Right lobe of liver (tissue), 6 donors: ENCODE measurements at places on chromosomes 11 and 22.

DNA sequence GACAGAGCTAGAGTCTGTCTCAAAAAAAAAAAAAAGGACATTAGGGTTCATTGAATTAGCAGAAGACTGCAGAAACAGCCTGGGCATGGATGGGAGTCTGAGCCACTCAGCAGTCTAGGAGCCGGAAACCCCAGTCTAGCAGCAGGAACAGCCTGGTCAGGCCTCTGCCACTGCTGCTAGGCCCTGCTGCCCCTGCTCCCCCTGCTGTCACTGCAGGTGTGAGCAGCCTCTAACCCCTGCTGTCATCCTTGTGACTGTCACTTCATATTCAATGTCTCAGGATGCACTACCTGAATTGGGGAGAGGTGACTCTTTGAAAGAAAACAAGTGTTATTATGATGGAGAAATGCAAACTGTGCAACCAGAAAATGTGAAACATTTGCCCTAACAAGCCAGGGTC, 7.0 kb upstream of the DDX17 start:
- no peak for DNase-seq

- DNase-seq = no peak
Measured at GRCh38 chr11:33907421-33907820, 15.5 kb upstream of the LMO2 start.

DNA sequence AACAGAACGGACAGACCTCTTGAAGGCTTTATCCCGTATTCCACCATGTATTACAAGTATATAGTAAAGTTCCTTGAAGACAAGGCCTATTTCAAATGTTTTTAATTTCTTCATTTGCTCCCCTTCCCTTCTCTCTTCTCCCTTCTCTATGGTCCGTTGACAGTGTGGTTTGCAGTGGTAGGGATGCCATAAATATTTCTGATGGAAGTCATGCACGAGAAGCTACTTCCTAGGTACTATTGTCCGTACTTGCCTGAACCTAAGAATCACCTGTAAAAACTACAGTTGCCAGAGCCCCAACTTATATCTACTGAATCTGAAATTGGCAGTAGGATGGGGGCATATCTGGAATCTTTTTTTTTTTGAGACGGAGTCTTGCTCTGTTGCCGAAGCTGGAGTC, 2.8 kb downstream of the PISD start:
- no peak for DNase-seq

DNA sequence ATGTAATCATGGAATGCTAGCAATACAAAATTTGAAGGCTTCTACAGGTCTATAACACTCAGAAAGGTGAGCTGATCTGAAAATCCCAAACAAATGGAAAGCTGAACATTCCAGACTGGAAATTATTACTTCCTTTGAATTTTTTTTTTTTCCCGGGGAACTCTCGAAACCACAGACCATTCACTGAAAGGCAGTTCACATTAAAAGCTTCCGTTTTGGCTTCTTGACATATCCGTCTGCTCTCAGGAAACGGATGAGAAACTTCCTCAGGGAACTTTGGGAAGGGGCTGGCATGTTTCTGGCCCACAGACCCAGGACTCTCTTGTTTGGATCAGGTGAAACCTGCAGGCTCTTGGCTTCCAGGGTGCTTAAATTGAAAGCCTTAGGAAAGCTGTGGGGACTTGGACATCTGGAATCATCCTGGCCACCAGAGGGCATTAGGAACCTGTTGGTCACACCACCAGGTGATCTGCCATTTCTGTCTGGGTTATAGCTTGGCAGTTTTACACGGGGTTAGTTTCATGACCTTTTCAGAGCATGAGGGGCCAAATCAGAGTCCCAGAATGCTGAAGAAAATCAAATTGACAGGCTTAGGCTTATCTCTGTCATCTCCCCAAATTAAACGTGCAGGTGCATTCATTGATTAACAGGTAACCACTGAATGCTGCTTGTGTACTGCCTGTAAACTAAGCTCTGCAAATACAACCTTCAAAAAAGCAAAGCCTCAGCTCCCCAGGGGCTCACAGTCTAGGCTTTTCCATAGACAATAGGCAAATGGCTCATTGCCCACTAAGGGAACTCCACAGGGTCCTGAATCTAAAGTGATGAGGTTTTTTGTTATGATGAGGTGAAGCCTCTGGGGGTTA, 22.7 kb upstream of the GRAMD1B start:
- peak; percentile 68 for DNase-seq

DNA sequence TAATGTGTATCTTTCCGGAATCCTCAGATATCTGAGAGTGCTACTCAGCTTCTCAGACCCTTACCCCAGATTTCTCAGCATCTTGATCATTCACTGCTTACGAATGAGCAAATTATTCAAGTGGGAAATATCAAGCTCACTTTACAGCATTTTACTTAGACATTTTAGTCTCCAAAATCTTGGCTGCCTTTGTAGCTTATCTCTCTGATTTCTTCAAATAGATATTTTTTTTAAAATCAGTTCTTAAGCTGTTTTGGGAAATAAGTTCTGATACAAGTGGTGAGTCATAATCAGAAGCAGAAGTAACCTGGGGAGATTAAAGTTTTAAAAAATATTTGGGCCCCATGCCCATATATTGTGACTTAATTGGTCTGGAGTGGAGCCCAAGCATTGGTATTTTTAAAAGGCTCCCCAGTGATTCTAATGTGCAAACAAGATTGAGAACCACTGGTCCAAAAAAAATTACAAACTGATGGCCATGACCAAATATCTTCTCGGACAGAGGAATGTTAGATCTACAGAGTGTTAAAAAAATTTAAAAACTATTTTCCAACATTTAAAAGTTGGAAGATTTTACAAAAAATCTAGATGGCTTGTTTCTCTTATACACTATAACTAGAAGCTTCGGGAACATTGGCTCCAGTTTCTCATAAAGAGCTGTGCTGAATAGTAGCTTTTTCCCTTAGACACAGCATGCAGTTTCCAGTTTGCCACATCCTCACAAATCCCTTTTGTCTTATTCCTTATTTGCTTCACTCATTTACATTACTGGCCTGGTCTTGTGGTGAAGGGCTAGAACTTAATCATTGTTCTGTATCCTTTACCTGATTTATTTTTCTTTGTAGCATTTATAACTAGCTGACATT, 87.8 kb upstream of the BMAL1 start:
- DNase-seq = no peak
